Epithelial cell of prostate (primary cell): ENCODE measurements at places on chromosomes 13 and 19.

DNA sequence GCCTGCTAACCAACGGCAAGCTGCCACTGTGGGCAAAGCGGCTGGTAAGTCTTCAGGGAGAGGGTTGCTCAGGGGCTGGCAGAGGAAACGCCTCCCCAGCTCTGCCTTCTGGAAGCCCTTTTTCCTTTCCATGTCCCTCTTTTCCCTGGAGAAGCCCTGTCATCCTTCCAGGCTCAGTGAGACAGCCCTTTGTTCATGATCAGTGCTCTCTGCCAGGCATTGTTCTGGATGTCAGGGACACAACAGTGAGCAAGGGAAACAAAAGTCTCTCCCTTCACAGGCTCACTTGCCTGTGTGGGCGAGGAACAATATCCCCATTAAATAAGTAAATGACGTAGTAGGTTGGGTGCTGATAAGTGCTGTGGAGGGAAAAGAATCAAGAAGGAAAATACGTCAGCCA, 13.9 kb upstream of the OVOL3 start:
- no peak for DNase-seq

DNA sequence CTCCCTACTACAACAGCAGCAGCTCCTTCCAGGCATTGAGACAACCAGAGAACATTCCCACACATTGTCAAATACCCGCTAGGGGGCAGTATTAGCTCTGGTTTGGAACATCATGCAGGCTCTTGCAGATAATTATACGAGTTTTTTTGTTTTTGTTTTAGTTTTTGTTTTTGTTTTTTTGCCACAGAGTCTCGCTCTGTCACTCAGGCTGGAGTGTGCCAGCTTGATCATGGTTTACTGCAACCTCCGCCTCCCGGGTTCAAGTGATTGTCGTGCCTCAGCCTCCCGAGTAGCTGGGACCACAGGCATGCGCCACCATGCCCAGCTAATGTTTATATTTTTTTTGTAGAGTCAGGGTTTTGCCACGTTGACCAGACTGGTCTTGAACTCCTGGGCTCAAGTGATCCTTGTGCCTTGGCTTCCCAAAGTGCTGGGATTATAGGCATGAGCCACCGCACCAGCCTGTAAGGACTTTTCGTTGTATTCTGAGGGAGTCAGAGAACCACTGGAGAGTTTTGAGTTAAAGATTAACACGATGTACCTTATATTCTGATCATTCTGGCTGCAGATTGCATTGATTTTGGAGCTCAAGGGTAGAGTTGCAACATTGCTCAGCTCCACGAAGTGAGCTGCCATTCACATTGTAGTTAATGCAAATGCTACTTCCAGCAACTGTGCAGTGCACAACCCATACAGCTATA, 41.7 kb upstream of the CEACAM20 start:
- no peak for DNase-seq

DNA sequence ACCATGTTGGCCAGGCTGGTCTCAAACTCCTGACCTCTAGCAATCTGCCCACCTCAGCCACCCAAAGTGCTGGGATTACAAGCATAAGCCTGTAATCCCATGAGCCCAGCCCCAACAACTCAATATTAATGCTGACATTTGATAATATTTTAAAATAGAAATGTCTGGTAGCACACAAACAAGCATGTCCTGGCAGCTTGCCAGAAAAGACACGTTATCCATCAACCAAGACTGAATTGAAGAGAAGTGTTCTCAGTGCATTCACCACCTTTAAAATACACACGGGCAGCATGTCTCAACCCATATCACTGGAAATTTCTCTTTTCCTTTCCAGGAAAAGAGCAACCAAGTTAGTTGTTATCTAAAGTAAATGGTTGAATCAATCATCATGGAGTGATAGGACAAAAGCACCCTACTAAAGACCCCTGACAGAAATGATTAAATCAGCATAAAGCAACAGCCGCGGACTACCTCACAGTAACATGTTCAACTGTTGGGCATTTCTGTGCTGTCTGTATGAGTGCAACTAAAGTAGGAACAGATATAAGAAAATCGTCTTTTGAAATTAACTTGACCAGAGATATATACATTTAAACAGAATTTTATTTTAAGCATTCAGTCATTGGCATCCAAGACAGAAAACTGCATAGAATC, 25.0 kb downstream of the LHFPL6 start:
- no peak for DNase-seq

GRCh38 chr13:53622456-53622855, 593.8 kb downstream of the OLFM4 start:
- DNase-seq = no peak

DNA sequence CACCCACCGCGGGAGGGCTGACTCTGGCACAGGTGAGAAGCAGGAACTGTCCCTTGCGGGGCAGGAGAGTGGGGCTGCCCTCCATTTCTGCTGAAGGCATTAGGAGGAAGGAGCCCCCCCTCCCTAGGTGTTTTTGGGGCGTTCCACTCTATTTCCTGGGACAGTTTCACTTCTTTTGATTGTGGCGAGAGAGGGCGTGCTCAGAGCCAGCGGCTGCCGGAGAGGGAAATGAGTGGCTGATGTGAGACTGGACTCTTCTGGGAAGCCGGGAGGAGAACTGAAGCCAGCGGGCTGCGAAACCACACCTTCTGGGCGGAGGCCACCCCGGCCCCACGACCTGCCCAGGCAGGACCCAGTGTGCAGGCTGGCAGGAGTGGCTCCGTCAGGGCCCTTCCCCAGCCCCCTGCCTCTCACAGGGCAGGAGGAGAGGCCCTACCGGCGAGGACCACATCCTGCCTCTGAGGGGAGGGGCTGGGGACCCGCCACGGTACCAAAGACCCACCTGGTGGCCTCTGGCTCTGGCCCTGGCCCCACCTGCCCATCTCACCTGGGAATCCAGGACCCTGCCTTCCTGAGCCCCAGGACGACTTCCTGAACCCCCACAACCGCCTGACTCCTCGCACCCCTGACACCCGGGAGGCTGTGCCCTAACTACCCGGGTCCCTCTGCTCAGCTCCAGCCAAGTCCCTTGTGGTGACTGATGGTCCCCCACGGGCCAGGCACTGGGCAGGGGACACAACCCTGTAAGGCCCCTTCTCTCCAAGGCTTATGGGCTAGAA, 25.9 kb downstream of the MPND start:
- no peak for DNase-seq

GRCh38 chr13:59016250-59016649, 1147.5 kb downstream of the DIAPH3 start:
- DNase-seq = no peak

- DNase-seq = no peak
These were observed 12.3 kb downstream of the RBM26 start for GRCh38 chr13:79393564-79394249.

DNA sequence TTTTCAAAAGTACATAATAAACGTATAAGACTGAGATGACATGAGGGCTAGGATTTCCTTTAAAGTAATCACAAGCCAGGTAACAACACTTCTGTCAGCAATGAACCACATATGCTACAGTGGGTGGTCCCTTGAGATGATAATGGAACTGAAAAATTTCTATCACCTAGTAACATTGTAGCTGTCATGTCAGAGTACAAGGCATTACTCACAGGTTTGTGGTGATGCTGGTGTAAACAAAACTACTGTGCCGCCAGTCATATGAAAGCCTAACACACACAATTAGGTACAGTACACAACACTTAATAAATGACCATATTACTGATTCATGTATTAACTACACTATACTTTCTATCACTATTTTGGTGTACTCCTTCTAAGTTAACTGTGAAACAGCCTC, 36.8 kb downstream of the MIPEP start:
- DNase-seq = no peak

- no peak for DNase-seq
These were observed at the start of gene ICAM5 for GRCh38 chr19:10289836-10290356. ICAM5 (plus strand) TSS chr19:10289952; CDS start chr19:10290044, 92 bp downstream.

- DNase-seq = peak; percentile 78
These were observed 9.8 kb downstream of the CLEC4M start for GRCh38 chr19:7772752-7773291.

GRCh38 chr19:39100500-39101166, 16.5 kb downstream of the ACP7 start:
- no peak for DNase-seq

- no peak for DNase-seq
These were observed 678 bp upstream of the CD33 start for GRCh38 chr19:51224163-51224641.

DNA sequence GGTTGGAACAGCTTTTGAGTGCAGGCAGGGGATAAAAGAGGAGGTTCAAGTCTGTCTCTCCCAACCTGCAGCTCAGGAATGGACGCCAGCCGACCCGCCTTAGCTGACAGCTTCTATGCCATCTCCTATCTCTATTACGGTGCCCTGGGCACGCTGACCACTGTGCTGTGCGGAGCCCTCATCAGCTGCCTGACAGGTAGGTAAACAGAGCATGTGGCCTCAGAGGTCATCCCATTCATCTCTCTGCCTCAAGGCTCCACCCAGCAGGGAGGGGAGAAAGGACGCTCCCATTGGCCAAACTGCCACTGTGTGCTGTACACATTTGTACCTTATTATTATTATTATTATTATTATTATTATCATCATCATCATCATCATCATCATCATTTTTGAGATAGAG, 16.5 kb downstream of the SLC5A5 start:
- DNase-seq = no peak

- DNase-seq = no peak
These were observed 510.0 kb upstream of the KLF12 start for GRCh38 chr13:74644229-74644628.

DNA sequence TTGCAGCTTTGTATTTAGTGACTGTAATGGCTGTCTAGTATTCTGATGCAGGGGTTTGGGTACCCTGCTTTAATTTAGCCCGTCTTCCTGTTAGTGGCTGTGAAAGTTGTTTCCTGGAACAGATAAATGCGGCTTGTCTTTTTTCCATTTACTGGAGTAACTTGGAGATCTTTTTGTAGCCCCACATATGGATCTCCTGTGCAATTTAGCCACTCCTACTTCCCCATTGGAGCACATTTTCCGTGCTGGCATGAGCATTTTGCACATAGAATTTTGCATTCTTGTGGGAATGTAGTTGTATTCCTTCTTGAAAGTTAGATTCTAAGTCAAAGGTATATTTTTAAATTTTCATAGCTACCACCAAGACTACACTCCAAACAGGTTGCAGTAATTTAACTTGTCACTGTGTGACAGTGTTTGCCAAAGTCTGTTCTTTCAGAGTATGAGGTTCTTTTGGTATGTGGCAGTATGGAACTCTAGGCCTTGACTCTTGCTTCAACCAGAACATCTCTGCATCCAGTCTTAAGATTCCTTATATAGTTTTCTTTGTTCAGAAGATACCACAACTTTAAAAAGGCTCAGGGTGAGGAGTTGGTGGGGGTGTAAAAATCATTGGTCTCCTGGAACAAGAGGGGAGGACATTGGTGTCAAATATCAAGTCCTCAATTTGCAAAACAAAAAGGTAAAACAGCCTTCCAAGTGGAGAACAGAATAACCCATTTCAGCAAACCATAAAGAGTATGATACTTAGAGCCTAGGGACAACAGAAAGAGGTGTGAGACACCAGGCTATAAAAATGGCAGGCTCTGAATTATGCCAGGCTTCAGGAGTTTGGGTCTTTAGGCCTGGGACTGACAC, 21.1 kb upstream of the CCDC97 start:
- no peak for DNase-seq

GRCh38 chr13:43831088-43831487, 44.3 kb upstream of the ENOX1 start:
- DNase-seq = no peak

DNA sequence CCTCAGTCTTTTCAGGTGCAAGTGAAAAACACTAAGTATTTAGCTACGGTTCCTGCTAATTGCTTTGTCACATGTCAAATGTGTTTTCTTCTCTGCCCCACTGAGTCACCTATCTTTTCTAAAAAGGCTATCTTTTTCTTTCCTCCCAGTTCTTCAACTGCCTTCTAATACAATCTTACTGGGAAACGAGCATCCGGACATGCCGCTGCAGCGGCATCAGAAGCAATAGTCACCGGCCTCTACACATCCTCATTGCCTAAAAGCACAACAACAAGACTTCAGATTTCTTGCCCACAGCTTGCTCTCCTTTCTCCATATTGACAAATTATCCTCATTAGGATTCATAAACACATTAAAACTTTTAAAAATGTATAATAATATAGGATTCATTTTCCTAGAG, 1.2 kb downstream of the PCDH9 start:
- no peak for DNase-seq

GRCh38 chr13:90445179-90445578, 902.3 kb upstream of the MIR17HG start:
- DNase-seq = peak; percentile 14

GRCh38 chr19:7691497-7691896, 10.4 kb downstream of the FCER2 start:
- DNase-seq = no peak

DNA sequence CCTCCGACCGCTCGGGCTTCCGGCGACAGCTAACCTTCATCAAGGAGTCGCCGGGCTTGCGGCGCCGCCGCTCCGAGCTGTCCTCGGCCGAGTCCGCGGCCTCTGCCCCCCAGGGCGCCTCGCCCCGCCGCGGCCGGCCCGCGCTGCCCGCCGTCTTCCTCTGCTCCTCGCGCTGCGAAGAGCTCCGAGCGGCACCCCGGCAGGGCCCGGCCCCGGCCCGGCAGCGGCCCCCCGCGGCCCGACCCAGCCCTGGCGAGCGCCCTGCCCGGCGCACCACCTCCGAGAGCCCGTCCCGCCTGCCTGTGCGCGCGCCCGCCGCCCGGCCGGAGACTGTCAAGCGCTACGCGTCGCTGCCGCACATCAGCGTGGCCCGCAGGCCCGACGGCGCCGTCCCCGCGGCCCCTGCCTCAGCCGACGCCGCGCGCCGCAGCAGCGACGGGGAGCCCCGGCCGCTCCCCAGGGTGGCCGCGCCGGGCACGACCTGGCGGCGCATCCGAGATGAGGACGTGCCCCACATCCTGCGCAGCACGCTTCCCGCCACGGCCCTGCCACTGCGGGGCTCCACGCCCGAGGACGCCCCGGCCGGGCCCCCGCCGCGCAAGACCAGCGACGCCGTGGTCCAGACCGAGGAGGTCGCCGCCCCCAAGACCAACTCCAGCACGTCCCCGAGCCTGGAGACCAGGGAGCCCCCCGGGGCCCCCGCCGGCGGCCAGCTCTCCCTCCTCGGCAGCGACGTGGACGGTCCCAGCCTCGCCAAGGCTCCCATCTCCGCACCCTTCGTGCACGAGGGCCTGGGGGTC, 9.6 kb downstream of the C19orf25 start:
- no peak for DNase-seq

DNA sequence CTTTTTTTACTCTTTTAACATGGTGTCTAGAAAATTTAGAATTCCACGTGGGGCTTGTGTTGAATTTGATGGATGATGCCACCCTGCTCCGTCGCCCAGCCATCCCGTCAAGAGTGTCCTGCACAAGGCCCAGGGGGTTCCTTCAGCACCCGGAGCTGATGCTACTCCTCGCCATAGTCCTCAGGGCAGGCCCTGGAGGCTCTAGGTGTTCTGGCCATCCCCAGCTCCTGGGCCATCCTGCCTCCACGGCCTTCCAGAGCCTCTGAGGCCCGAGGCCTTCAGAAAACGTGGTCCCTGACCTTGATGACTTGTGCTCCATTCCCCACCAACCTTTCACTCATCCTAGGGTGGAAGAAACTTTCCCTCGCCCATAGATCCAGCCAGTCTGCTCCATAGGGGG, 3.3 kb downstream of the AKT1S1 start:
- no peak for DNase-seq
